Stimulated activated CD8-positive, alpha-beta memory T cell treated with anti-CD3 and anti-CD28 coated beads, Interleukin-15, amount 100 ng/mL, for 1 hour (primary cell): ENCODE measurements at places on chromosomes 16 and 17.

- peak; percentile 40 for DNase-seq
These were observed at the start of gene TTYH2 for GRCh38 chr17:74212913-74213791. Gene TTYH2 (plus strand): TSS chr17:74213571. CDS start chr17:74213588, 17 bp downstream.

GRCh38 chr16:81190667-81191066 lies 47.8 kb upstream of the BCO1 start:
- no peak for DNase-seq

- DNase-seq, result no peak
These were observed 23.7 kb downstream of the ARHGAP23 start for GRCh38 chr17:38451840-38452529.

DNA sequence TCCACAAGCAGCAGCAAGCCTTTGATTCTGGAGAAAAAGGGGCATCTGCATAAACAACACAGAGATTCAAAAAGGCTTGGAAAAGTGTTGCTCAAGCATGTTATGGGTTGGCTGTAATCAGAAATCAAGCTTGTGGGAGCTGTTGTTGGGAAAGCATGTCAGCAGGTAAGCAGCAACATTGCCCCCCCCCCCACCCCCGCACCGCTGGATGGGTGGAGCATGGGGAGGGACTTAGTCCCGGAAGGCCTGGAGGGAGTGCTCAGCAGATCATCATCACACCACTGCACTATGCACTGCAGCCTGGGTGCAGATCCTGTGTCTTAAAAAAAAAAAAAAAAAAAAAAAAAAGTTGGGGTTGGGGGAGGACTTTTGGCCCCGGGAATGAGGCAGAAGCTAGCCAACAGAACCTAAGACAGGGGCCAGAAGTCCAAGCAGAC lies 16.8 kb upstream of the AKAP1 start:
- DNase-seq, result no peak

DNA sequence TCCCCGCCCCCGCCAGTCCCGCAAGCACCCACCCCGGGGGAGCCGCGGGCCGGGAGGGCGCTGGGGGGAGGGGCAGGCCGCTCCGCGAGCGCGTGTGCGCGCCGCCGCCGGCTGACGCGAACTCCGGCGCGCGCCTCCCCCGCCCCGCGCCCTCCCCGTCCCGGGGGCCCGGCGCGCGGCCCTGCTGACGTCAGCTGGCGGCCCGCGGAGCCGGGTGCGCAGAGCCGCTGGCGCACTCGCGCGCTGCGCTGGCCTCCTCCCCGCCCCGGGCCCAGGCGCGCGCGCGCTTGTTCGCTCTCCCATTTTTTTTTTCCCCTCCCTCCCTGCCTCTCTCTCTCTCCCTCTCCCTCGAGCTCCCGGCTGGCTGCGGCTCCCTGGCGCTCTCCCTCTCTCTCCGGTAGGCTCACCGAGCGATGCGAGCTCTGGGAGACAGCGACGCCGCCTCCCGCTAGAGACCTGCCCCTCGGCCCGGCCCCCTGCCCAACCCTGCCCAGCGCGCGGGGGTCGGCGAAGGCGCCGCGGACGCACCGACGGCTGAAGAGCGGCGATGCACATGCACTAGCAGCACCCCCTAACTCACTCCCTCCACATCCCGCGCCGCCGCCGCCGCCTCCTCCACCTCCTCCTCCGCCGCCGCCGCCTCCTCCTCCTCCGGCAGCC lies at the start of gene GNAO1:
Gene GNAO1 (plus strand): TSS at position 334 of the 660 bp plus-strand sequence. CDS start 747 bp downstream, outside the sequence.
- no peak for DNase-seq

GRCh38 chr16:29307598-29308507 lies 98.7 kb downstream of the NPIPB11 start:
- DNase-seq, result no peak

DNA sequence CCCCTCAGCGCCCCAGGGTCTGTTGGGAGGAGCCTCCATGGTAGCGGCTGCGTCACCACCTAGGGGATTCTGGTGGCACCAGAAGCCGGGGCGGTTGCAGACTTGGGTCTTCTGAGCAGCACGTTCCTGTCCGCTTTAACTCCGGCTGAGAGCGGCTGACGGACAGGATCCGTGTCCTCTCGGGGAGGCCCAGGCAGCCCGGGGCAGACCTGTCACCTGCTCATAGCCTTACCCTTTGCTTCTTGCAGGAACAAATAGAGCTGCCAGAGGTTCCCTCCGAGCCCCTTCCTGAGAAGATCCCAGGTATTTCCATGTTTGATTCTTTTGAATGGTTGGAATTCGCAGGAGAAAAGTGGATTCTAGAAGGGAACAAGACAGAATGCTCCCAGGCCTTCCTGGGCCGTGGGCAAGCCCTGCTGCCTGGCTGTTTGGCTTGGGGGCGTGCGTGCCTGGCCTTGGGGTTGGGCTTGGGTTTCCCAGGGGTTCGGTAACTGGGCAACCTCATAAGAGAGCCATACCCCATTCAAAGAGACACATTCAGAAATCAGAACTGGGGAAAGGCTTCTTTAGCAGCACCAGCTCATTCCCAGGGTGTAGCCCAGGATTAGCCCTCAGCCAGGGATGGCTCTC lies 6.6 kb downstream of the CHMP6 start:
- no peak for DNase-seq

DNA sequence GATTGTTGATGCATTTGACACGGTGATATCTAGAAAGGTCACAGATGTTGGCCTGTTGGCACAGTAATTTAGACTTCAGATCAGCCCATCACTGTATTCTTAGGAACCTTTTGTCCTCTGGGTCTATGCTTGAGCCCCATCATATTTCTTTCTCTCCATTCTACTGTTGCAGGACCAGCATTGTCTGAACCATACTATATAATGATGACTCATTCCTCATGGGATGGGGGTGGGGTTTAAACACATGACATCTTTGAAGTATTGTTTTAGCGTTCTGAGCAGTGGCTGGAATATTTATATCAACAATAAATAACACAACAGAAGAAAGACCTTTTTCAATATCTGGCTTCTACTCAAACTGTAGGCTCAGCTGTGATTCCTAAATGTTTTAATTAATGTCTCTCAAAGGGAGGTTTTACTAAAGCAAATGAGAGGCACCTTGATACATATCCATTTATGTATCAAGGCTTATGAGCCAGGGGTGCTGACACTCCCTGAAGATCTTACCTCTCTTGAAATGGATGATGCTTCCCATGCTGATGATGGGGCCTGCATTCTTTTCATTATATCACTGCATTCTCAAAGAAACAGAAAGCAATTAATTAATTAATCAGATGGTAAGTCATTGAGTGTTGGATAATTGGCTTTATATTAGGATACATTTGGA lies 379.0 kb upstream of the GOT2 start:
- no peak for DNase-seq

DNA sequence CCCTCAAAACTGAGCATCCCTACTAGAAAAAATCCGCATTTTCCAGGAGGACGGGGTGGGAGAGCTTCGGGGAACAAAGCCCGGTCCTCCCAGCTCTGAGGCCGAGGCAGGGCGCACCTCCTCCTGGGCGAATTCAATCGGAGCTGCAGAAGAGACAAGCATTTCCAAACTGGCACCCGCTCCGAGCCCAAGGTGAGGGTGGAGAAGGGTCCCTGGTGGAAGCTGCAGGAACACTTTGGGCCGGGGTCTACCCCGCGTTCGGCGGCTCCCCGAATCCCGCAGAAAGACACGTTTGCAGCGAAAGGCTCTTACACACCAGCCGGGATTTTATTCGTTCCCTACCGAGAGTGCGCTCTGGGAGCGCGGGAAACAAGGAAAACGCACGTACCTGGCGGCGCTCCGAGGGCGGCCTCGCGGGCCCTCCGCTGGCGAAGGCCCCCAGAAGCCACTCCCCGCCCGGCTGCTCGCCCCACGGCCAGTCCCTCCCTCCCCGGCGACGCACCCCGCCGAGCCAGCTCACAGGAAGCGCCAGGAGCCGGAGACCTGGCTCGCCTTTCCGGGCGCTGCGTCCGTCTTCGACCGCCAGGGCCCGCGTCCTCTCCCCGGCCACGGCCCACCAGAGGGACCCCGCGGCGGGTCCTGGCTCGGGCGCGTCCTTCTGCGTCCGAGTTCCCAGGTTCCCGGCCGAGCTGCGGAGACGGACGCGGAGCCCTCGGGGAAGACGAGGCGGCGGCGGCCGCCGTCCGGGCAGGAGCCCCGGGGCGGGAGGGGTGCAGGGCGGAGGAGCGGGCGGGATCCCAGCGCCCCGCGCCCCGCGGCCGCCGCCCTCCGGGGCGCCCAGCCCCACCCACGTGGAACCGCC lies 49.8 kb upstream of the BAHCC1 start:
- DNase-seq, result no peak

DNA sequence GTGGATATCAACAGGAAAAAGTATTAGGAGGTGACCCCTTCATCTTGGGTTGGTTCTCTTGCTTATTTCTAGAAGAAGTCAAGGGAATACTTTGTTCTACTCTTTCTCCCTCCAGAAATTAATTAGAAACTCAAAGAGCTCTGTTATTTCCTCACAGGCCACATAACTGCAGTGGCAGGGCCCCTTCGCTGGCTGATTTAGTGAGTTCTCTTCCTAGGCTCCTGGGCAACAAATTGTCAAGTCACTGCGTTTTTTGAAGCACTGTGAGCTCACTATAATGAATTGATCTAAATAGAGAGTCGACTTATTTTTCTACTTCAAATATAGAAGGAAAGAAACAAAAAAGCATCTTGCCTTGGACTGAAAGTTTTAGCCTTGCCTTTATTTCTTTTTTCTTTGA lies 4.8 kb downstream of the SHISA6 start:
- DNase-seq, result no peak

- no peak for DNase-seq
These were observed 3.0 kb upstream of the MXRA7 start for GRCh38 chr17:76713765-76714164.

DNA sequence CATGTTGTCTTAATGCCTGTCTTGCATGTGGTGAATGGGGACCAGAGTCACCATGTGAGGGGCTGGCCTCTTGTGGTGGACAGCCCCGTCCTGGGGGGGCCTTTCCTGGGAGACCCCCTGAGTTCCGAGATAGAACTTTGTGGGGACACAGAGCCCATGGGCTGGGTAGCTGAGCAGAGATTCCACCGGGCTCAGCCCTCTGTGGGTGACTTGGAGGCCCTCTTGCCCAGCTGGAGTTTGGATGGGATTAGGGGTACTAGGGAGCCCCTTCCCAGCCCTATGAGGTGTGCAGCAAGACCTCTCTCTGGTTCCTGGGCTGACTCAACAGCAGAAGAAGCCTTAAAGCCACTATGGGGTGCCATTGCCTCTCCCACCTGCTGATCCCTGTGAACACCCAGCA lies 38.1 kb downstream of the MRC2 start:
- no peak for DNase-seq

GRCh38 chr17:48241131-48241591 lies 133.6 kb downstream of the SNX11 start:
- no peak for DNase-seq

GRCh38 chr17:82338858-82339633 lies 5.5 kb upstream of the SECTM1 start:
- no peak for DNase-seq

- DNase-seq, result no peak
These were observed 11.5 kb downstream of the RPGRIP1L start for GRCh38 chr16:53692146-53692545.

DNA sequence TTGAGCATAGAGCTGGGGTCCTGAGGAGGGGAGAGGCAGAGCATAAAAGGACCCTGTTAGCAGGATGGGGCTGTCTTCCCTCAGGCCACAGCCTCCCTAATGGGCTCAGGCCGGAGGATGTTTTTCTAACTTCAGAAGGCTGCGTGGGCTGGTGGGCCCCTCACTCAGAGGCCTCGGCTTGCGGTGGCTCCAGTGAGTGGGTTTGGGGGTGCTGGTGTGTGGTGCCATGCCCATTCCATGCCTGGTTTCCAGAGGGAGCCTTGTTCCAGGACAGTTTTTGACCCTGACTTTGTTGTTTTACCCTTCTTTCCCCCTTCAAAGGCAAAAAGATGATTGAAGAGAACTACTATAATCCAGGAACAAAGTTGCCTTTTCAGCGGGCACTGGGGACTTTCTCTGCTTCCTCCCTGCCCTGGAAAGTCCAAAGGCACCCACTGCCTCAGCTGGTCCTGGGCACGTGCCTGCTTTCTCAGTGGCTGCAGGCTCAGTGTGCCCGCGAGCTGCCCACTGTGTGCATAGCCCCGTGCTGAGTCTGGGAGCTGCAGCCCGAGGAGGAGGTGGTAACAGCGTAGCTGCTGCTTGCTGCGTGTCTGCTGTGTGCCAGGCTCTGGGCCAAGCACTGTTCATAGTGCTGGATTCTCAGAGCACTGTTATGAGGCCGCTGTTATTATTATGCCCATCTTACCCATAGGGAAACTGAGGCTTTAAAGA lies 11.8 kb downstream of the NKD1 start:
- no peak for DNase-seq

- no peak for DNase-seq
These were observed 2.1 kb downstream of the RAB40C start for GRCh38 chr16:591892-592517.

DNA sequence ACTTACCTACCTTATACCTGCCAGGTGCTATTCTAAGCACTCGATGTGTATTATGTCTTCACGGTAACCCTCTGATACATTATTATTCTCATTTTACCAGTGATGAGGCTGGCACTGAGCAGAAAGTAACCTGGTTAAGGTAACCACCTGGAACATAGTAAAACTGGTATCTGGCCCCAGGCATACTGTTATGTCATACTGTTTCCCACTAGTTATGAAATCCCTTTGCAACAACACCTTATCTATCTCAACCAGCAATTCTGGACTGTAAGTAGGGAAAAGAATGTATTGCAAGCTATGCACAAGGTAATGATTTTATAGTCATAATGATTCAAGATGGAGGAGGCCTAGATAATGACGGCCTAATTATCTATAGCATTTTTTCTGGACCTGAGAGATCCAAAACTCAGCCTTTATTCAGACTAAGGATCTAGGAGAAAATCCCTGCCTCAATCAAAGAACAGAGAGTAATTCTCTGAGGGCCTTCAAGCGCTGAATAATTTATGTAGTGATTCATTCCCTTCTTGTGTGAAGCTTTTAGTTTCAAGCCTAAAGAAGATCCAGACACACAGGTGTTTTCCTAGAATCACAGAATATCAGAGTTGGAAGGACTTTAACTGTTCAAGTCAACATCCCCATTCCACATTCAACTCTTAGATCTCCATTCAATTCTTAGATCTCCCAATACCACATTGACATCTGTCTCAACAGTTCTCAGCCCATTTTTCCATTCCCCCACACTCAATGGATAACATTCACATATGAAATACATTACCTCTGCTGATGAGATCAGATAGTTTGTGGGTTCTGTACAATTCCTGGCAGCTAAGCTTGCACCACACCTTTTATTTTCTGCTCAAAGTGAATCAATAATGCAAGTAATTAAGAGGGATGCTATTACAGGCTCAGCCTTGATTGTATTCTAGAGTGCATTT lies 14.9 kb upstream of the MMD start:
- no peak for DNase-seq

DNA sequence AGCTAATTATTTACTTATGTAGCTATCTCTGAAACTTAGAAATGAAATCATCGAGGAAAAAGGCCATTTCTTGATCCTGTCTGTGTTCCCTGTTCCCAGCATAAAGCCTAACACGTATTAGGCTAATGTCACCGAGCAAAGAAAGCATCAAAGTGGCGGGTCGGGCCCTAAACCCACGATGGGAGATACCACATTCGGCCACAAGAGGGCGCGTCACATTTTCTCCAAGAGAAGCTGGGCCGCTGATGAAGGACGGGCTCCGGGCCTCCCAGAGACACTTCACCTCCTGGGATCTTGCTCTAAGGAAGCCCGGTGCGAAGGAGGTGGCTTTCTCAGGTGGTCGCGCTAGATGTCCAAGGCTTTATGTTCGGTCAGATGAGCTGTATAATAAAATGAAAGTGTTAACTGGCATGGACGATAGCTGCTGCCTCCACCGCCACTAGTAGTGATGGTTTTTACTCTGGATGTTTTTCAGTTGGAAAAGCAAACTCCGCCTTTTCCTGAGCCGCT lies 853 bp upstream of the PDK2 start:
- DNase-seq, result peak; percentile 94
